ENCODE measurements at places on chromosomes 16 and 17.

- no peak for DNase-seq
Observed at GRCh38 chr16:7334801-7335560, 2.3 kb downstream of the RBFOX1 start.

DNA sequence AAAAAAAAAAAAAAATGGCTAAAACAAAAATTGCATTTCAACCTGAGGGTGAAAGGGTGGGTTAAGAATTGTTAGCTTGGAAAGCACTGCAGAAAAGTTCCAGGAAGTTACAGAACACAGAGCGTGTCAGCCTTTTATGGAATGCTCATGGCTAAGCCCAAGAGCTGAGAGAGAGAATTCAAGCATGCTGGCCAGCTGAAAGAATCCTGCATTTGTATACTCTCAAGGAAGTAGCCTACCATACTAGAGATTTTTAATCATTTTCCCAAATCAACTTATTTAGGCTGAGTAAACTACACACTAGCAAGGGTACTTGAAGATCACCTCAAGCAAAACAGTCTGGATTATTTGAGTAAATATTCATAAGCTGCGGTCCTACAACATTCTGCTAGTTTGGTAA, 153.9 kb downstream of the KCNJ2 start:
- DNase-seq, result no peak

- no peak for DNase-seq
Observed at GRCh38 chr17:78995761-78996451, 13.7 kb downstream of the CANT1 start.

GRCh38 chr16:56988161-56988947, 1.0 kb upstream of the NLRC5 start:
- DNase-seq, result no peak

DNA sequence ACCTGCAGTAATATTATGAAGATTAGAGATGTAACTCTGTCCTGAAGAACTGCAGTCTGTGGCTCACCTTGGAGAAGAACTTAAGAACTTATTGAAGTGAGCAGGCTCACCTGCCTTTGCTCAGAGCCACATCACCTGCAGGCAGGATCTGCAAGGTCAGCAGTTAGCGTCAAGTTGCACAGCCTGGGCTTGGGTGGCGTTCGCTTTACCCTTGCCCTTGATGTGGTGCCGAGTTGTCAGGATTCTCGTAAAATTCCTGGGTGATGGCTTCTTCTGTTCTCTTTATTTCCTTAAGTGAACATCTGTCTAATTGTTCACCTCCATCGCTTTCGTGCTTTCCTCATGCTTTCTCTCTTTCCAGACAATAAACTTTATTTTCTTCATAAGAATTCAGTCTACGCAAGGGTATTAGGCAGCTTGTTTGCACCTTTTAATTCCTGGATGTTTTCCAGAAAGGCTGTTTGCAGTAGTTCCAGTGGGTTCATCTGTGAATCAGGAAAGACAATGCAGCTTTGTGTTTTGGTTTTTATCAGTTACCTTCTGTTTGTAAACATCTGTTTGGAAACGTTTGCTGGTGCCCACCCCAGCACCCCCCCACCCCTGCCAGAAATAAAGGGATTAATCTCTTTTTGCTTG, 254.3 kb downstream of the WWOX start:
- no peak for DNase-seq

GRCh38 chr17:36755586-36755985, 154.2 kb downstream of the MRM1 start:
- no peak for DNase-seq

DNA sequence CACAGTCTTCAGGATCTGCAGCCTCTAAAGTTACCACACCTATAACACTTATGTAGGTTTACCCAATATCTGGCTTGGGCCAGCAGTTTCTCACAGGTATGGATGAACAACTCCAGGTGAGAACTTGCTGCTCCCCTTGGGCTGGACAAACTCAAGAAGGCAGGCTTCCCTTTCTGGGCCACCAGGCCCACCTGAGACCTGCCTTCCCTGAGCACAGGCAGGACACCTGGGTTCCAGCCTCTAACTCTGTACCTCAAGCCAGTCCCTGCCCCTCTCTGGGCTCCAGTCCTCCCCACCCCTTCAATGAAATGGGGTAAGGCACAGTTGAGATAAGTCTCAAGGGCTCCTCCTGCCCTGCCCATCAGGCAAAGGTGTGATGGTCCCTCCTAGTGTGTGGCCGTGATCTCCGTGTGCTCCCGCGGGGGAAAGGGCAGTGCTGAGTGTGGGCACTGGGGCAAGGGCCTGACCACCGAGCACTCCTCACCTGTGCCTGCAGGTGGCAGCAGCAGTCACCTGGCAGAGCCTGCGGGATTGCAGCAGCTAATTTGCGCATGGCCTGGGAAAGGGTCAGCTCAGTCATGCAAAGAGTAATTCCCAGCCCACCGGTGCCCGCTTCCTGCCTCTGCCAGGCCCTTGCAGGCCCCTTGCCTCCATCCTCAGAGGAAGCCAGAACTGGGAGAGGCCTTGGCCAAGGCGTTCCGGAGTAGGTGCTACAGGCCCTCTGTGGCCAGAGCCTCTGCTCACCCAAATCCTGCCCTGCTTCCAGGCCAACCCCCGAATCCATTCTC, 28.2 kb upstream of the ADGRG1 start:
- DNase-seq, result peak; percentile 67

GRCh38 chr17:48728232-48729231, at the start of gene HOXB13:
TSS of gene HOXB13 (minus strand) at chr17:48728750. CDS start at chr17:48728593, 157 bp downstream.
- peak; percentile 55 for DNase-seq

GRCh38 chr16:69166946-69167930, 19.7 kb upstream of the SNTB2 start:
- no peak for DNase-seq

GRCh38 chr17:57724026-57724728, 20.9 kb downstream of the CCDC182 start:
- no peak for DNase-seq

GRCh38 chr17:64585146-64585545, 77.0 kb downstream of the SMURF2 start:
- DNase-seq, result no peak

GRCh38 chr17:20111538-20111937, 102.4 kb downstream of the SPECC1 start:
- DNase-seq, result no peak

- no peak for DNase-seq
Observed at GRCh38 chr16:72091217-72091616, 2.2 kb downstream of the TXNL4B start.

- no peak for DNase-seq
Observed at GRCh38 chr17:9308069-9308468, 267.6 kb downstream of the STX8 start.

DNA sequence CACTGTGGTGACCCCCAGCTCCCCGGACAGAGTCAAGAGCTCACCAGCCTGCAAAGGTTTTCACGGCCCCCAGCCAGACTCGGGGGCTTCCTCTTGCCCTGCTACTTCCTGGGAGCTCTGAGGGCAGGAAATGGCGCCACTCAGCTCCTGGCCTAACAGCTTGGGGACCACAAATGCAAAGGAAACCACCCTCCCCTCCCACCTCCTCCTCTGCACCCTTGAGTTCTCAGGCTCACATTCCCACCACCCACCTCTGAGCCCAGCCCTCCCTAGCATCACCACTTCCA, 375 bp upstream of the SPN start:
- no peak for DNase-seq

- DNase-seq, result no peak
Observed at GRCh38 chr17:21211825-21212479, 2.0 kb downstream of the TMEM11 start.

GRCh38 chr17:56597495-56597990, 4.0 kb downstream of the NOG start:
- DNase-seq, result peak; percentile 41

GRCh38 chr16:82459580-82460256, 167.1 kb upstream of the CDH13 start:
- no peak for DNase-seq

GRCh38 chr16:69223882-69224281, 36.9 kb downstream of the SNTB2 start:
- DNase-seq, result no peak

GRCh38 chr17:44093231-44093900, 22.8 kb downstream of the G6PC3 start:
- no peak for DNase-seq

DNA sequence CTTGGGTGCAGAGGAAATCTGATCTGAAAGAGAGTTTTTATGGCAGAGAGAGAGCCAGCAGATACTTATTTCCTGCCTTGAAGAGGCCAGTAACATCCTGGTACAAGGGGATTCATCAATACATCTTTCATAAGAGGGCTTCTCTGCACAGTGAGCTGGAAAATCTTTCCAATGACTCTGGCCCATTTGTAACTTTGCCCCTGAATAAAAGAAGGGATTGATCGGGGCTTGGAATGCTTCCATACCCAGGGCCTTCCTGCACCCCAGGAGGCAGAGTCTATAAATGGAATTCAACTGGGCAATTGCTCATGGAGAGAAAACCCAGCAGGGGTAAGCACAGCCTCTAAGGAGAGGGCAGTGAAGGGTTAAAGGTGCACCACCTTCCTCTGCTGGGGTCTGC, 163.3 kb downstream of the XYLT1 start:
- no peak for DNase-seq

DNA sequence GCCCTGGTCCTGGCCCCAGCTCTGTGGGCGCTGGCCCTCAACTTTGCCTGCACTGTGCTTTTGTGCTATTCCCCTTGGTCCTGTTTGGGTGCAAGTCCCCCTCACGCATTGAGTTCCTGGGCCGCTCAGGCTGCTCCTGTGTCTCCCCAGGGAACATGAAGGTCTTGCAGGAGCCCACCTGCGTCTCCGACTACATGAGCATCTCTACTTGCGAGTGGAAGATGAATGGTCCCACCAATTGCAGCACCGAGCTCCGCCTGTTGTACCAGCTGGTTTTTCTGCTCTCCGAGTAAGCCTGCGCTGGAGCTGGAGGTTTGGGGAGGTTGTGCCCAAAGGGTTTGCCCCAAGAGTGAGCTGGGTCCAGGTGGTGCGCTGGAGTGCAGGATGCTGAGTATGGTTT, 28.2 kb downstream of the IL4R start:
- DNase-seq, result no peak

DNA sequence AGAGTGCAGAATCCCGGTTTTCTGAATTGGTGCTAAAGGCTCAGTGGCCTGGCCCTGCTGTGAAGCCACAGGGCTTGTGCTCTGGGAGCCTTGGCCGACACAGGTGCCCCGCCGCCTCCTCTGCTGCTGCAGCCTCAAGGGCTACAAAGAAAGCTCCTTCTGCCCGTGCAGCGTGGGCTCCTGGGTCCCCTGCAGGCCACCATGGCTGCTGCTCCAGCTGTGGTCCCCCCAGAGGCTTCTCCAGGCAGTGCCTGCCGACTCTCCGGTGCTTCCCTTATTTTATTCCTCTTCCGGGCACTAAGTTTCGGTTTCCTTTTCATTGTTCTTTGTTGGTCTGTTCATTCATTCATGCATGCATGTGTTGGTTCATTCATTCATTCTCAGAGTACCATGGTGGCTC, 53.1 kb downstream of the CMIP start:
- no peak for DNase-seq
